ENCODE measurements at places on chromosomes 16 and 17.

- no peak for DNase-seq
These were observed 6.3 kb downstream of the C17orf50 start for GRCh38 chr17:35766903-35767510.

GRCh38 chr17:60065867-60066266 lies 12.9 kb downstream of the HEATR6 start:
- no peak for DNase-seq

DNA sequence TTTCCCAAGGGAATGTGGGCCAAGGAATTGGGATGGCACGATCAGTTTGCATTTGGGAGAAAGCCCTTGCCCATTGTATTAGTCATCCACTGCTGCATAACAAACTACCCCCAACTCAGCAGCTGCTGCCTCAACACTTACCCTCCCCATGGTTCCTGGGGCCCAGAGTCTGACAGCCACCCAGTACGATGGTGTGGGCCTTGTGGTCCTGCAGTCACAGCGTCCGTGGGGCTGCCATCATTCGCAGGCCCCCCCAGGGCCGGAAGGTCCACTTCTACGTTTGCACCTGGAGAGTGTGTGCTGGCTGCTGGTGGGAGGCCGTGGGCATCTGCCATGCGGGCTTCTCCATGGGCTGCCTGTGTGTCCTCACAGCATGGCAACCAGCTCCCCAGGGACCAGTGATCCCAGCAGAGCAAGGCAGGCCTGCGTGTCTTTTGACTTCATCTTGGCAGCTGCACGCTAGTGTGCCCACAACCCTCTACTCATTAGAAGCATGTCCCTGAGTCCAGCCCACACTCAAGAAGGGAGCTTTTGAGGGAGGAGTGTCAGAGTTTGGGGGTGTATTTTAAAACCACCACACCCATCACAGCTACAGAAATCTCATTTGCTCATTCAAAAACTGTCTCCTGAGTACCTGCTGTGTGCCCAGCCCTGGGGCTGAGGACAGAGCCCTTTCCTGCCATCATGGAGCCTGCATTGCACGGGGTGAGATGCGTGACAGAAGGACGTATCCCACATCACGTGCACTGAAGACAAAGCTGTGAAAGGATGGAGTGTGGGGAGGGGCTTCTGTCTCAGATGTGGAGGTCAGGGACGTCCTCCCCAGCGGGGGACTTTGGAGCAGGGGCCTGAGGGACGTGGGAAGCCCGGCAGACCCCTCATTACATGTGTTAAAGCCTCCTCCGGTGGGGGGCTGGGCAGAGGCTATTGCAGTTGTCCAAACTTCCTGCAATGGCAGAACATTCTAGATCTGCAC lies 185.0 kb upstream of the ZNF469 start:
- DNase-seq: no peak

- no peak for DNase-seq
These were observed 149.8 kb upstream of the DYNLRB2 start for GRCh38 chr16:80390871-80391489.

- DNase-seq: no peak
These were observed 724.2 kb upstream of the CDH8 start for GRCh38 chr16:62760398-62760797.

GRCh38 chr16:63230421-63231040 lies 1194.3 kb upstream of the CDH8 start:
- DNase-seq: no peak

GRCh38 chr16:68486502-68487202 lies 38.3 kb upstream of the SMPD3 start:
- DNase-seq: no peak

DNA sequence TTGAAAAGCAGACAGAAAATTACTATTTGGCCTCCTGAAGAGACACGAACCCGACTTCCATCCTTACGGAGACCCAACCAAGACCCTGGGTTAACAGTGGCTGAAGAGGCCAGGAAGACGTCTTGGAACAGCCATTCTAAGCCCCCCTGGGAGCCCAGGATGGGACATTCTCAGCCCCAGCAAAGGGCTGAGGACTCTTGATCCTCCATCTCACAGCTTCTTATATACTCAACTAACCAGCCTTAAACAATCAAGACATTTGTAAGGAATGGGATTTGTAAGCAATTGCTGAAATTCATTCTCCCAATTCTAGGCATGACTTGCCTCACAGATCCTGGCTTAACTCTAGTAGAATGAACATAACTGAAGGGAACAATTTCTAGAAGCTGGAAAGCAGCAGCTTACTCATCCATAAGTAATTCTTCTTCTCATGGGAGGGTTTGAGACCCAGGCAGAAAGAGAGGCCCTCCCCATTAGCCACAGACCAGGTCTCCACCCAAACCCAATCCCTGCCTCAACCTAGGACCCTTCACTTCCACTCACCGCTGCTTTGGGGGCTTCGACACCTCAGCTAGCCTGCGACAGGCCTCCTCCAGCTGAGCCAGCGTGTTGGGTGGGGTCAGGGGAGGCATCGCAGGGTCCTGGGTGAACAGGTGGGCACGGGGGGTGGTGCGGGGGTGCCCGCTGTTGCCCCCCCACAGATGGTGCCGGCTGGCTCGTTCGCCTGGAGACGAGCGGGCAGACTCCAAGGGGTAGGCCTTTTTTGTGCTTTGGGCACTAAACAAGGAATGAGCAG lies 25.5 kb downstream of the AXIN2 start:
- DNase-seq: no peak

DNA sequence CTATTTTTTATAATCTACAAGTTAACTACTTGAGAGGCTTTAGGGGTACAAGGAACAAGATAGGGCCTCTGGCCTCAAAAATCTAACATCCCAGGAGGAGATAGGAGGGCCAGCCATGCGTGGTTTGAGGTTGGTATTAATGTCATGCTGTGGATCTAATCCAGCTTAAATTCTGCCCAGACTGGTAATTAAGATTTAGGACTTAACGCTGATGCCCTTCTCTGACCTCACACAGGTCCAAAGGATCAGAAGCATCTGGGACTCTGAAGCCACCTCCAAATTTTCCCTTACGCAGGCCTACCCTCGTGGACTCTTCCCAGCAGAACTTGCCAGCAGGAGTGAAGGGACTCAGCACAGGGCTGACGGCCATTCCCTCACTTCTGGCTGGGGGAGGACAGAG lies 15.1 kb downstream of the SLC6A4 start:
- DNase-seq: no peak

DNA sequence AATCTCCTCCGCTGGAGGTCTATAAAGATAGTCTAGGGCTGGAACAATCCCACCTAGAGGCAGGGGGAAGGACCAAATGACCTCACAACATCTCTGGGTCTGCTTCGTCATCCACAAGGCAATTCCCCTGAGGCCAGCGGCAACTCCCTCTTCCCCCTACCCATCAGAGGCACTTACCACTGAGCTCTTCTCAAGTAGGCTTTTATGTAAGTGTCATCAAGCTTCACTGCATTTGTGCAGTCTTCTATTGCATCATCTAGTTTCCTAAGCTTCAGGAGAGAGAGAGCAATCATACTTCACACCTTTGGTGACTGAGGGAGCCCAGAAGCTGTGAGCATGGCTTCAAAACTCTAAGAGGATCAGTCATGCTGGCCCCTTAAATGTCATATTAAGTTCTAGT lies 21.0 kb downstream of the CNP start:
- DNase-seq: peak; percentile 23

DNA sequence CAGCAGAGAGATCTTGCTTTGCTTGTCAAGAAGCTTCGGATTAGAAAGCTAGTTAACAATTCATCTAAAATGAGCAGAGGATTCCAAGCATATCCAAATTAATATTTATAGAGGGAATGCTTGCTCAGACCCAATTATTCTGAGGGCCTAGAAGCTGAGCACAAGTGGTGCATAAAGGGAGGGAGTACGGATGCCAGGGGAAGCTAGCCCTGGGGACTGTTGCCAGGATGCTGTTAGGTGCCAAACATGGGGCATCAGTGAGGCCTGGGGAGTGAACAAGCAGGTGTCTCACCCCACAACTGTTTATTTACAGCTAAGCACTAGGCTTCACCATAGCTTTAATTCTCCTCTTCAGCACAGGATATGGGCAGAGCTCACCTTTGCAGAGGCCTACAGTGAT lies 684.1 kb upstream of the C16orf82 start:
- DNase-seq: no peak

GRCh38 chr17:10428781-10429180 lies 7.0 kb upstream of the MYH8 start:
- no peak for DNase-seq

GRCh38 chr16:556474-557173 lies 3.6 kb upstream of the PRR35 start:
- no peak for DNase-seq

DNA sequence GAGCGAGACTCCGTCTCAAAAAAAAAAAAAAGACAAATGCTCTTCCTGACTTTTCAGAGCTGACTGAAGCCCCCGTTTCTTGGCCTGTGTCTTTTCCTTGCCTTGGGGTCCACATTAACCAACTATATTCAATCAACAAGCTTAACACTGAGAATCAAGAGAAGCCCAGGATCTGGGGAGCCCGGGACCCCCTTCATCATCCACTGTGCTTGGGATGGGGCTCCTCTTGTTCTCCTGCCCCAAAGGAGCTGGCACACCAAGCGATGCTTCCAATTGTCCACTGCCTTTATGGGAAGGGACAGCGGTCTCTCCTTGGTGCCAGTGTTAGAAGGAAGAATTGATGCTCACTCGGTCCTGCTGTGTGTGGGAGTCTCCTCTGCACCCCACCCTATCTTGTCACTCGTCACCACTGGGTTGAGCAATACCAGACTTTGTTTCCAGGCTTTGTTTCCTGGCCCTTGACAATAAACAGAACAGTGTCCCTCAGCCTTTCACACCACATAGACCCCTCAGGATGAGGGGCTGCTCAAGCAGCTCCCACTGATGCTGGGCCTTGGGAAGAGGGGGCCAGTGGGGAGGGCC lies 146.7 kb downstream of the KCNJ12 start:
- no peak for DNase-seq

DNA sequence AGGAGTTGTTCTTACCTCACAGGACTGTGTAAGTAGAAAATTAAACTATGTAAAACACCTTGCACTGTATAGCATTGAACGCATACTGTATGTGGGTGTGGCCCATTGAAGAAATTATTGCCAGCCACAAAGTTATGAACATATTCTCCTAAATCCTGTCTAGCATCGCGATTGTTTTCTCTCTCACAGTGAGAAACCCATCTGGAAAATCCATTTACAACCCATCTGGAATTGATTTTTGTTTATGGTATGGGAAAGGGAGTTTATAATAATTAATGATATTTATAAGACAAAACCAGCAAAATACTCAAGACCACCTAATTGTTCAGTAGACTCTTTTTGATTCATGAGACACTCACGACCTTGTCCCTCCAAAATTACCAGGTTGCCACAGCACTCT lies 22.1 kb upstream of the MON1B start:
- no peak for DNase-seq

GRCh38 chr17:45753645-45754225 lies 30.4 kb upstream of the CRHR1 start:
- DNase-seq: no peak

DNA sequence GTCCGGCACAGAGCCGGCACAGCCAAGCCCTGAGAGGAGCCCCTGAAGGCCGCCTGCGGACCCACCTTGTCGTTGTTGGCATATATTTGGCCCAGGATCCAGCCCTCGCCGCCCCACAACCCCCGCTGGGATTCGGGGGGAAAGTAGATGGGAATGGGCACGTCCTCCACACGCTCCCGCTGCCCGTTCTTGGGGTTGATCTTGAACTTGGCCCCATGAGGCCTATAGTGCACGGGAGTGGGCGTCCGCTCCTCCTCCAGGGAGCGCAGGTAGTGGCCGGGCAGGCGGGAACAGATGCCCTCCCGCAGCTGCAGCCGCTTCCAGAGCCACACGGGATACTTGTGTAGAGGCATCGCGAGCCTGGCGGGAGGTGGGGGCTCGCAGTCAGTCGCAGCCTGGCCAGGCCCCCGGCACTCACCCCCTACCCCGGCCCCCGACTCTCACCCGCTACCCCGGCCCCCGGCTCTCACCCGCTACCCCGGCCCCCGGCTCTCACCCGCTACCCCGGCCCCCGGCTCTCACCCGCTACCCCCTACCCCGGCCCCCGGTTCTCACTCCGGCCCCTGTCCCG lies 387 bp downstream of the MRPL28 start:
- DNase-seq: no peak

DNA sequence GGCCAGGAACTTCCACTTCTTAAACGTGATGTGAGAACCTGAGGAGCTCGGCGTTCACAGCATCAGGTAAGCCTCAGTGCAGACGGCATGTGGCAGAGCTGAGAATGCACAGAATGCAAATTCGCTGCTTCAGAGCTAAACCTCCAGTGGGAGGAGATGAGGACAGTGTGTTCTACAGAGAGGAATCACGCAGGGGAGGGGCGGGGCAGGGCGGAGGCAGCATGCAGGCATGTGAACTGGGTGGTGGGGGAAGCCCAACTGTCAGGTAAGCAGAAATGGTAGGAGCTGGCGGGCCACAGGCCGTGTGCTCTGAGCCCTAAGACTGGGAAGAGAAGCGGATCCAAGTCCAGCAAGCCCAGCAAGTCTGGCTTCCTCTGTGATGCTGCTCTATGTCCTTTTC lies 94.7 kb downstream of the ZNF778 start:
- DNase-seq: no peak

- DNase-seq: no peak
These were observed 32.6 kb downstream of the ERN1 start for GRCh38 chr17:64097196-64097936.

- no peak for DNase-seq
These were observed 2.8 kb downstream of the CDIPT start for GRCh38 chr16:29860218-29860617.

GRCh38 chr16:54282928-54283724 lies 3.5 kb downstream of the IRX3 start:
- peak; percentile 54 for DNase-seq

GRCh38 chr16:69520413-69520799 lies 45.4 kb upstream of the NFAT5 start:
- DNase-seq: no peak

GRCh38 chr17:21304091-21304490 lies 19.6 kb downstream of the MAP2K3 start:
- DNase-seq: peak; percentile 58

GRCh38 chr16:51431517-51432241 lies 280.6 kb upstream of the SALL1 start:
- no peak for DNase-seq
